ENCODE measurements at places on chromosomes 13 and 19. TPM values are rescaled to one million over a fixed set of nuclear protein-coding genes. Genes with fewer than 3 reads are reported as not detected.
A peak's percentile ranks its signal among the peaks of the same experiment; 100 is the strongest.

KLK5 gene
- total RNA-seq = not detected

A1BG gene
- 1.3 TPM for total RNA-seq

SWSAP1 gene
- total RNA-seq = 1.3 TPM

KIR2DL3 gene
- not detected for total RNA-seq

CGB1 gene
- total RNA-seq = not detected

DOCK9 gene
- 22.2 TPM for total RNA-seq

DNA sequence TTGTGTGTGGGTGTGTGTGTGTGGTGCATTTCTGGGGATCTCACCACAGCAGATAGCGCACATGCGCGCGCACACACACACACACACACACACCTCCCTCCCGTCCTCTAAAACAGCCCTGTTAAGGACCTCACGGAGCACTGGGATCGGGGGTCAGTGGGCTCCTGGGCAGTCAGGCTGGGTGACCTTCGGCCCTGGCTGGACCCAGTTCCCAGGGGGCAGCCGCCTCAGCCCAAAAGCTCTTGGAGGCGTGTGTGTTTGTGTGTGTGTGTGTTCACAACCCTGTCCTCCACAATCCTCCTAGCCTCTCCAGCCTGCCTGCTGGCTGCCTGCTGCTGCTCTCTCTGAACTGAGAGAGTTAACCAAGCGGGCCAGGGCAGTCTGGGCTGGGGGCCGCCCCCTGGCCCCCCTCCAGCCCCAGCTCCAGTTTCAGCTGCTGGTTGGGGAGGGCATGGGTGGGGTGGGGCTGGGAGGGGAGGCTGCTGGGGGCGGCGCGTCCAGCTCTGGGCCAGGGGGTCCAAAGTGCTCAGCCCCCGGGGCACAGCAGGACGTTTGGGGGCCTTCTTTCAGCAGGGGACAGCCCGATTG lies at the start of gene FXYD1:
Gene FXYD1 (plus strand): TSS at position 520 of the 588 bp plus-strand sequence. CDS start 1,256 bp downstream, outside the sequence.
- DNase-seq = peak; percentile 29

- no peak for DNase-seq
Measured at GRCh38 chr13:50891206-50891605, 18.4 kb upstream of the RNASEH2B start.

DNA sequence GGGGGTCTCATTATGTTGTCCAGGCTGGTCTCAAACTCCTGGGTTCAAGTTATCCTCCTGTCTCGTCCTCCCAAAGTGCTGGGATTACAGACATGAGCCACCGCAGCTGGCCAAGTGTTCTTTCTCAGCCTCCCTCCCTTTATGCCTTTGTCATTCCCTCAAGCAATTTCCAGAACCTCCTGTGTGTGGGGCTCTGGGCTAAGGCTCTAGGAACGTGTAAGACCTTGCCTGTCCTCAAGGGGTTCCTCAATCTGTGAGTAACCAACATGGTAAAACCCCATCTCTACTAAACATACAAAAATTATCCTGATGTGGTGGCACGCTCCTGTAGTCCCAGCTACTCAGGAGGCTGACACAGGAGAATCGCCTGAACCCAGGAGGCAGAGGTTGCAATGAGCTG lies 15.5 kb upstream of the SPACA4 start:
- DNase-seq = no peak

GRCh38 chr19:49387936-49388372 lies at the start of gene KASH5:
Gene KASH5 (plus strand): TSS chr19:49388249. CDS start chr19:49390884, 2,635 bp downstream.
- peak; percentile 83 for DNase-seq

- DNase-seq = no peak
Measured at GRCh38 chr19:16853066-16853465, 23.9 kb downstream of the SIN3B start.

DNA sequence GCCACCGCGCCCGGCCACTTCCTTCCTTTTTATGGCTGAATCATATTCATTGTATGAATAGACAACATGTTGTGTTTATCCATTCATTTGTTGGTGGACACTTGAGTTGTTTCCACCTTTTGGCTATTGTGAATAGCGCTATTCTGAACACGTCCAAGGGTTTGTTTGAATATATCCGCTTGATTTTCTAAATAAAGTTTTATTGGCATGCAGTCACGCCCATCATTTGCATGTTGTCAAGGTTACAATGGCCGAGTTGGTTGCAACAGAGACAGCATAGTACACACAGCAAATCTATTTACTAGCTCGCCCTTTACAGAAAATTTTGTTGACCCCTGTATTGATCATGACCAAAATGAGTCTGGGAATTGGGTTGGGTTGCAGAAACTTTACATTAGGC lies 43.5 kb downstream of the COLGALT1 start:
- DNase-seq = no peak

DNA sequence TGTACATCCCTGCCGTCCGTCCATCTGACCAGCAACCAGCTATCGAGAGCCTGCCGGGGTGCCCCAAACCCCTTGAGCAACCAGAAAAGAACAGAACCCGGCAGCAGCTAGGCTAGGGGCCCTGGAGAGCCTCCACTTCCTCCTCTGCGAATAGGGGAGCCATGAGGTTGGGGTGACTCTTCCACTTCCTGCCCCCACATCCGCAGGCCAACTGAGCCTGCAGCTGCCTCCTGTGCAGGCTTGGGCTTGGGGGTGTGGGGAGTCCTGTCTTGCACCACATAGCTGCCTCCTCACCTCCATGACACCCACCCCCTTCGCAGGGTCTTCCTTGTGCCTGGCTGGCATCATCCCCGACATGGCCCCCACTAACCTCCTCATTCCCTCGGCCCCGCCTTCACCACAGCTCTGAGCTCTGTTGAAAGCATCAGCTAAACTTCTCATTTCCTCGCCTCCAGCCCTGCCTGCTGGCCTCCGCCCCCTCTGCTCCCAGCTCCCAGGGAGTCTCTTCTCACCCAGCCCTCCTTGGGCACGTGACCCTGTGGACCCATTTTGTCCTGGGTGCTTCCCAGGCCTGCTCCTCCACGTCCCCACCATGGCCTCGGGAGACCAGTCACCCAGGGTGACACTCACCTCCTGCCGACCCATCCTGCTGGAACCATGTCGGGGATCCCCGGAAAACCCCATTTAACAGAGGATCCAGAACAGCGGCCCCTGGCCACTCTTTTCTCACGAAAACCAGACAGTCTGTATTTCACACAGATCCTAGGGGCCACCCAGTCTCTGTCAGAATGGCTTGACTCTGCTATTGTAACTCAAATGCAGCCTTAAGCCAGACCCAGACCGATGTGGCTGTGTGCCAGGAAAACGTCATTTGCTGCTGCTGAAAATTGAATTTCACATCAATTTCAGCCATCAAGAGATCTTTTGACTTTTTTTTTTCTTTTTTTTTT lies 50.4 kb downstream of the MYO9B start:
- DNase-seq = peak; percentile 52

- no peak for DNase-seq
Measured at GRCh38 chr19:48740164-48740972, at the start of gene RASIP1. Gene RASIP1 (minus strand): TSS chr19:48740610. CDS start chr19:48740282, 328 bp downstream.

- no peak for DNase-seq
Measured at GRCh38 chr13:90633849-90634248, 713.6 kb upstream of the MIR17HG start.

GRCh38 chr19:10288662-10289166 lies 1.0 kb upstream of the ICAM5 start:
- peak; percentile 69 for DNase-seq

GRCh38 chr13:50055454-50055853 lies 40.2 kb downstream of the KCNRG start:
- peak; percentile 45 for DNase-seq

GRCh38 chr13:92823059-92823458 lies 403.5 kb upstream of the GPC6 start:
- DNase-seq = no peak

DNA sequence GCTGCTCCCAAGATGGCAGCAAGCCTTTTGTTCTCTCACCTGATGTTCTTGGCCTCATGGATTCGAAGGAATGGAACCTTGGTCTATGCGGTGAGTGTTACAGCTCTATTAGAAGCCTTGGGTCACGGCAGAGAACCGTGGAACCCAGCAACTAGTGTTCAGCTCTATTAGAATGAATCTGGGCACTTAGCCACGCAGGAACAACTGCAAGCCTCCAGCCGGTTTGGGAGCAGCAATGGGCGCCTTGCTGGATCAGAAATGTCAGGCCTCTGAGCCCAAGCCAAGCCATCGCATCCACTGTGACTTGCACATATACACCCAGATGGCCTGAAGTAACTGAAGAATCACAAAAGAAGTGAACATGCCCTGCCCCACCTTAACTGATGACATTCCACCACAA lies 1100.7 kb upstream of the PRR20A start:
- no peak for DNase-seq

DNA sequence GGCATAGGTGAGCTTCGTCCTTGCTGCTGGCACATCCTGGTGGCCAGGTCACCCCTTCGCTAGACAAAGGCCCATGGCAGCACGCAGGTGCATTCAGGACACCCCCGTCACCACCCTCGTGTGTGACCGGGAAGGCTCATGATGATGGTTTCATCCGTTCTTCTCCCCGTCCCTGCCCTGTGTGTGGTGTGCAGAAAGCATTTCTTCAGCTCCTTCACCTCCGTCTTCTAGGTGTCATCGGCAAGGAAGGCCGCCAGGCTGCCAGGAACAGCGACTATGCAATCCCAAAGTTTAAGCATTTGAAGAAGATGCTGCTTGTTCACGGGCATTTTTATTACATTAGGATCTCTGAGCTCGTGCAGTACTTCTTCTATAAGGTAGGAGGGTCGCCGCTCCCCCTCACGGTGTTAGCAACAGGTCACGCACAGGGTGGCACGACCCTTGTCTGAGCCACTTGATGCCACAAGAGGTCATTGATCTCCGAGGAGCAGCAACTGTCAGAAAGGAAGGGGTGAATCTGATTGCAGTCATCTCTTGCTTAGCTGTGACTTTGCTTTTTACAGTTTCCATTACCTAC lies 111.0 kb upstream of the MCF2L start:
- DNase-seq = no peak

GRCh38 chr13:91238036-91238435 lies 109.5 kb upstream of the MIR17HG start:
- no peak for DNase-seq

GRCh38 chr13:73055813-73056564 lies 2.8 kb upstream of the KLF5 start:
- peak; percentile 77 for DNase-seq

DNA sequence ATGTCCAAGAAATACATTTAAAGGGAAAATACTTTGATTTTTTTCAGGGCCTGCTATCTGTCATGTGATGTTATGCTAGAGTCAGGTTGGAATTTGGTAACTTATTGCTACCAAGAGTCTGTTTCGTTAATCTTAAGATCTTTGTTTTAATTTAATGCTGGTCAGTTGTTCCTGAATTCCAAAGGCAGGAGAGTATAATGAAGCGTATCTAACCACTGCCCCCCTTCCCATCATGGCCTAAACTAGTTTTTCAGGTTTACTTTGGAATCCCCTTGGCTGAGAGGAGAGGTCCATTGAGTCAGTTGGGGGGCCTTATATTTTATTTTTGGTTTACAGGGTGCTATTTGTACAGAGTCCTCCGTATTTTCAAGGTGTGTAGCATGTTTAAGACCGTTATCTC lies 116.3 kb upstream of the SLC7A1 start:
- DNase-seq = no peak

- no peak for DNase-seq
Measured at GRCh38 chr13:114057166-114058050, 75.0 kb downstream of the RASA3 start.

- DNase-seq = peak; percentile 49
Measured at GRCh38 chr13:32443111-32443510, 15.2 kb upstream of the N4BP2L1 start.

- DNase-seq = no peak
Measured at GRCh38 chr19:35739275-35740107, 2.8 kb downstream of the IGFLR1 start.

GRCh38 chr13:27792393-27793218 lies at the start of gene GSX1:
Gene GSX1 (plus strand): TSS chr13:27792483. CDS start chr13:27792691, 208 bp downstream.
- DNase-seq = peak; percentile 72

- DNase-seq = no peak
Measured at GRCh38 chr13:107170270-107170931, 602.5 kb upstream of the ARGLU1 start.

- DNase-seq = peak; percentile 14
Measured at GRCh38 chr13:22427066-22427465, 753.7 kb upstream of the SGCG start.
